ENCODE measurements at places on chromosomes 3 and 15.

DNA sequence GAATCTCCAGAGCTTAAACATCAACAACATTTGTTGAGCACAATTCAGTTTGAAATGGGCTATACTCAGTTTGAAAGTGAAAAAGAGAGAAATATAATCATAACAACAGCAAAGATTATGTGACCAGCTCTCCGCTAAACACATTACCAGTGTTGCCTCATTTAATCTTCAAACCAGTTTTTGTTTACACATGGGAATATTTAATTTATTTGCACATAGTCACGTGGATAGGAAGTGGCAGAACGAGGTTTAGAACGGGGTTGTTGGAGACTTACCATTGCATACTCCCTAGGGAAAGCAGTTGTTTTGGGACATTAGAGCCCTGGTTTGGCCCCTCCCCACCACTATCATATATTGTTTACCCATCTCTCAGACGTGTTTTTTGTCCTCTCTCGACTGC lies 77.2 kb downstream of the IL1RAP start:
- H3K4me1 ChIP-seq, result no peaks in the 10 kb centered on the region
- no peak overlapping the region for H3K27ac ChIP-seq
- H3K4me3 ChIP-seq, result no peak overlapping the region
- no peaks in the 10 kb centered on the region for H3K27me3 ChIP-seq
- no peaks in the 10 kb centered on the region for H3K36me3 ChIP-seq

- H3K27ac ChIP-seq, result no peak overlapping the region
- no peaks in the 10 kb centered on the region for H3K36me3 ChIP-seq
- no peaks in the 10 kb centered on the region for H3K27me3 ChIP-seq
- no peak for DNase-seq
- H3K4me1 ChIP-seq, result no peaks in the 10 kb centered on the region
These were observed 86.8 kb downstream of the SAMMSON start for GRCh38 chr3:70086336-70086735.

DNA sequence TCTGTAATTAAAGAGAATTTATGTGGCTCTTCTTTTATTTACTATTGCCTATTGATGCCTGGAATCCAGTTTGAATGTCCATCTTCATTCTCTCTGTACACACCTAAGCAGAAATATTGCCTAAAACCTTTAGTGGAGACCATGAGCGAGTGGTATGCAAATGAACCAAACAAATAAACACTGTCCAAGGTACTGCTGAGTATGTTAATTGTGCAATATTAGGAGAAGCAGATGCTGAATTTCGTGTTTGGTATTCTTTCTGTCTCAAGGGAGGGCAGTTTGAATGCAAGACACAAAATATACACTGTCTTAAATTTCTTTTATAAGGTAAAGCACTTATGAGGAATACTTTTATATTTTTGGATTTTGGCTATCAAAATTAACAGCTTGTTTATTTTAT lies 440.9 kb downstream of the RBMS3 start:
- no peaks in the 10 kb centered on the region for H3K4me1 ChIP-seq
- H3K36me3 ChIP-seq, result no peaks in the 10 kb centered on the region
- H3K27ac ChIP-seq, result no peak overlapping the region
- H3K27me3 ChIP-seq, result no peaks in the 10 kb centered on the region

- no peak overlapping the region for H3K4me3 ChIP-seq
- H3K4me1 ChIP-seq, result peaks cover 37% of the 10 kb centered on the region
- H3K27ac ChIP-seq, result peak overlapping the region; percentile 89
- DNase-seq, result no peak
- H3K36me3 ChIP-seq, result no peaks in the 10 kb centered on the region
These were observed 11.0 kb upstream of the DPH6 start for GRCh38 chr15:35557012-35557411.

GRCh38 chr3:71859123-71859519 lies 74.2 kb upstream of the PROK2 start:
- H3K4me1 ChIP-seq, result no peaks in the 10 kb centered on the region
- no peak overlapping the region for H3K4me3 ChIP-seq
- peaks cover 13% of the 10 kb centered on the region for H3K27me3 ChIP-seq
- no peak overlapping the region for H3K27ac ChIP-seq

DNA sequence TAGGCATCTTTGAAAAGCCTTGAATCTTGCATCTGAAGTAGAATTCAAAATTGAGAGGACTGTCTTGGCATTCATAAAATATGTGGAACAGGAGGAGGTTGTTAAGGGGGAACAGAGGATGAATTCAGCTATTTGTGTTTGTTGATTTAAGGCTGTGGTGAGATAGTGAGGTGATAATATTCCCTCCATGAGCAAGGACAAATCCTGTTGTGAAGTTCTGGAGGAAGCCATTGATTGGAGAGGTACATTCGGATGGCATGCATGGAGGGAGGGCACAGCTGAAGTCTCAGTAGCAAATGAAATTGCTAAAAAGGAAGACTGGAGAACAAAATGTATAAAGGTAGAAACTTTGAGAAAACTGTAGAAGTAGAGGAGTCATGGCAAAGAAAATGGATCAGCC lies 443.8 kb downstream of the NLGN1 start:
- H3K27me3 ChIP-seq, result no peaks in the 10 kb centered on the region
- no peak overlapping the region for H3K27ac ChIP-seq
- H3K4me1 ChIP-seq, result no peaks in the 10 kb centered on the region
- DNase-seq, result no peak

GRCh38 chr3:119924111-119925094 lies 142.5 kb downstream of the NR1I2 start:
- H3K27ac ChIP-seq, result no peak overlapping the region
- H3K4me3 ChIP-seq, result no peak overlapping the region
- H3K27me3 ChIP-seq, result no peaks in the 10 kb centered on the region
- H3K4me1 ChIP-seq, result no peaks in the 10 kb centered on the region
- DNase-seq, result no peak

GRCh38 chr3:73557986-73558726 lies 66.6 kb downstream of the PDZRN3 start:
- H3K4me1 ChIP-seq, result no peaks in the 10 kb centered on the region
- no peaks in the 10 kb centered on the region for H3K36me3 ChIP-seq
- no peak overlapping the region for H3K4me3 ChIP-seq
- no peak for DNase-seq
- no peaks in the 10 kb centered on the region for H3K27me3 ChIP-seq

- no peak overlapping the region for H3K4me3 ChIP-seq
- H3K27ac ChIP-seq, result no peak overlapping the region
- peaks cover 42% of the 10 kb centered on the region for H3K36me3 ChIP-seq
- H3K27me3 ChIP-seq, result no peaks in the 10 kb centered on the region
- no peaks in the 10 kb centered on the region for H3K4me1 ChIP-seq
These were observed 39.3 kb downstream of the SRP14 start for GRCh38 chr15:39999538-40000200.

- no peak overlapping the region for H3K27ac ChIP-seq
- no peaks in the 10 kb centered on the region for H3K27me3 ChIP-seq
- DNase-seq, result no peak
- H3K4me3 ChIP-seq, result no peak overlapping the region
These were observed 18.7 kb upstream of the KPNA1 start for GRCh38 chr3:122533480-122533879.

- H3K4me3 ChIP-seq, result no peak overlapping the region
- no peaks in the 10 kb centered on the region for H3K4me1 ChIP-seq
- H3K27me3 ChIP-seq, result no peaks in the 10 kb centered on the region
- no peak for DNase-seq
- peaks cover 15% of the 10 kb centered on the region for H3K36me3 ChIP-seq
These were observed 32.6 kb upstream of the SENP5 start for GRCh38 chr3:196835086-196835485.

GRCh38 chr3:157508461-157508860 lies 5.2 kb upstream of the VEPH1 start:
- no peak for DNase-seq
- no peak overlapping the region for H3K4me3 ChIP-seq
- H3K4me1 ChIP-seq, result peaks cover 14% of the 10 kb centered on the region
- H3K27ac ChIP-seq, result no peak overlapping the region
- no peaks in the 10 kb centered on the region for H3K36me3 ChIP-seq
